ENCODE measurements at places on chromosomes 4 and X. TPM values are rescaled to one million over a fixed set of nuclear protein-coding genes. Genes with fewer than 3 reads are reported as not detected.

DNA sequence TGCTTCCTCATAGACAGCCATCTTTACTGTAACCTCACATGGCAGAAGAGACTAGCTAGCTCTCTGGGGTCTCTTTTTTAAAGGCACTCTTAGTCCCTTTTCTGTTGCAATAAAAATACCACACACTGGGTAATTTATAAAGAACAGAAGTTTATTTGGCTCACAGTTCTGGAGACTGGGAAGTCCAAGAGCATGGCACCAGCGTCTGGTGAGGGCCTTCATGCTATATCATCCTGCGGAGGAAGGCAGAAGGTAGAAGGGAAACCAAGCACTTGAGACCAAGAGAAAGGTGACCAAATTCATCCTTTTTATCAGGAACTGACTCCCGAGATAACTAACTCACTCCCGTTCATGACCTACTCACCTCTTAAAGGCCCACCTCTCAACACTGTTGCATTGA lies 5.4 kb upstream of the ANXA5 start:
- H3K4me3 ChIP-seq = no peak overlapping the region
- H3K27ac ChIP-seq = no peak overlapping the region
- no peaks in the 10 kb centered on the region for H3K36me3 ChIP-seq

DNA sequence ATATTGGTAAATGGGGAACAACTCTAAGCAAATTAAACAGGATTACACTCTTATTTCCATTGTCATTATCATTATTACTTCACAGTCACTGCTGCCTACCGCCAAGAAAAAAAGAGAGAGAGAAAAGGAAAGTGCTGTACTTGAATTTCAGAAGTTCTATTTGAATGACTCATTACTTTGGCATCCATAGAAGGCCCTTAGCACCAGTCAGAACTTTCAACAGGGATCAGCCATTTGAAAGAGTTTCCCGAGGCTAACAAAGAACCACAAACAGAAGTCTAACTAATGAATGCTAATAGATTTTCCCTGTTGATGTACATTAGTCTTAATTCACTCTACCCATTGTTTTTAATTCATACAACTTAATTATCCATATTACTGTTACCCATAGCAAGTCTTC lies 116.3 kb downstream of the SHROOM4 start:
- H3K27ac ChIP-seq = no peak overlapping the region
- no peak overlapping the region for H3K4me3 ChIP-seq
- H3K4me1 ChIP-seq = no peaks in the 10 kb centered on the region
- no peak for DNase-seq

- H3K4me3 ChIP-seq = no peak overlapping the region
- H3K36me3 ChIP-seq = no peaks in the 10 kb centered on the region
- no peaks in the 10 kb centered on the region for H3K4me1 ChIP-seq
These were observed 707.1 kb upstream of the SLIT2 start for GRCh38 chr4:19544446-19545125.

Gene ADH1A
- not detected for total RNA-seq

DNA sequence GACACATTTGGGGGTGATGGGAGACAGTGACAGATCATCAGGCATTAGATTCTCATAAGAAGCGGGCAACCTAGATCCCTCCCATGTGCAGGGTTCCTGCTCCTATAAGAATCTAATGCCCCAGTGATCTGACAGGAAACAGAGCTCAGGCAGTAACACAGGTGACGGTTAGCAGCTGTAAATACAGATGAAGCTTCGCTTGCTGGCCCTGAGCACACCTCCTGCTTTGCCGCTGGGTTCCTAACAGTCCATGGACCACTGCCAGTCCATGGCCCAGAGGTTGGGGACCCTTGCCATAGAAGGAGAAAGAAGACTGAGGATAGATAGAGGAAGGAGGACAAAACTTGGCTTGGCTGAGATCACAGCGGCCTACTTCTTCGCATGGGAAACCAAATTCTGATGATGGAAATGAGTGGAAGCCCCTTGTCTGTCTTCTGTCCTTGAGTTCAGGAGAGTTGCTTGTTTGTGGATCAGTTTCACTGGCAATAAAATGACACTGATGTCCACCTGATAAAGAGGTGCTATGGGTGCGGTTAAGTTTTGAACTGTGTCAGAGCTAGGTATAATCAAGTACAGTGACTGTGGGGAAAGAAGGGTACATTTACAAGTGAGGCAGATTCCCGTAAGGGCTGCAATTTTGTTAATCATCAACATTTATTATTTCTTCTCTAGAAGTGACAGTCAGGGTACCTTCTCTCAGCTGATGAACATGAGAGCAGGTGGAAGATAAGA lies 1.7 kb upstream of the TIFA start:
- H3K27me3 ChIP-seq = no peaks in the 10 kb centered on the region
- no peaks in the 10 kb centered on the region for H3K36me3 ChIP-seq
- peak overlapping the region; percentile 80 for H3K4me3 ChIP-seq
- peaks cover 24% of the 10 kb centered on the region for H3K4me1 ChIP-seq
- no peak for DNase-seq

- peak overlapping the region; percentile 52 for H3K27ac ChIP-seq
- DNase-seq = no peak
- no peaks in the 10 kb centered on the region for H3K4me1 ChIP-seq
- H3K4me3 ChIP-seq = no peak overlapping the region
- no peaks in the 10 kb centered on the region for H3K36me3 ChIP-seq
These were observed 773 bp upstream of the ITM2A start for GRCh38 chrX:79367907-79368306.

Gene HPSE
- total RNA-seq = 0.67 TPM

Gene SPANXC
- not detected for total RNA-seq

DNA sequence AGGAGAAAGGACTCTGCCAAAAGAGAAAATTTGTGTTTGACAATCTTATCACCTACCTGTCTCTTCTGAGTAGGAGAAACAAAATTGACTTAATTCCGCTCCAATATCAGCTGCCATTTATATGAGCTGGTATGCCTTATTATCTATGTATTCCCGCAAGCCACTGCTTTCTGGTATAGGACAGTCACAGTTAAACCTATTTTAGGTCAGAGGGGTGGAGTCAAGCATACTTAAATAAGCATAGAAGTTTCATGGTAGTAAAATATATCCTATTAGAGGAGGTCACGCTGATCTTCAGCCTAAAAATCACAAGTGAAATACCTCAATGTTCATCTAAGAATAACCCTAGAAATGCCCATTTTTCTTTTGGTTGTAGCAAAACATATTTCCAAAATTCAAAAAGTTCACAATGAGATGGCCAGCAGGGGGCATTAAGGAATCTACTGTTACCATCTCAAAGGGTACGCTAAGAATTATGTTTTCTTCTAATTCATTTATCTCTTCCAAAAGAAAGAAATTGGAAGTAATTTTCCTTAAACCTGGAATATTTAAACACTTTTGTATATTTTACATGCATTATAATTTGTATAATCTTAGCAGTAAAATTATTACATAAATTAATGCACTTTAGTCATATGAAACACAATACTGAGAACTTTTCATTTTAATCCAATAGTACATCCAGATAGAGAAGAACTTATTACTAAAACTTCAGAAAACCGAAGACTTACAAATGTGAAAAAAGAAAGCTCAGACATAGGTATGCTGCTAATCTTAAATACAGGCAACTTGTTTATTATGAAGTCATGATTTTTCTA lies 10.5 kb downstream of the PPAT start:
- no peak overlapping the region for H3K4me3 ChIP-seq
- H3K4me1 ChIP-seq = peaks cover 5% of the 10 kb centered on the region
- no peaks in the 10 kb centered on the region for H3K27me3 ChIP-seq
